Left ventricle myocardium superior (tissue), 1 donor: ENCODE measurements at places on chromosomes 3 and 15.

GRCh38 chr3:160210341-160210740, 14.9 kb upstream of the C3orf80 start:
- DNase-seq, result no peak

DNA sequence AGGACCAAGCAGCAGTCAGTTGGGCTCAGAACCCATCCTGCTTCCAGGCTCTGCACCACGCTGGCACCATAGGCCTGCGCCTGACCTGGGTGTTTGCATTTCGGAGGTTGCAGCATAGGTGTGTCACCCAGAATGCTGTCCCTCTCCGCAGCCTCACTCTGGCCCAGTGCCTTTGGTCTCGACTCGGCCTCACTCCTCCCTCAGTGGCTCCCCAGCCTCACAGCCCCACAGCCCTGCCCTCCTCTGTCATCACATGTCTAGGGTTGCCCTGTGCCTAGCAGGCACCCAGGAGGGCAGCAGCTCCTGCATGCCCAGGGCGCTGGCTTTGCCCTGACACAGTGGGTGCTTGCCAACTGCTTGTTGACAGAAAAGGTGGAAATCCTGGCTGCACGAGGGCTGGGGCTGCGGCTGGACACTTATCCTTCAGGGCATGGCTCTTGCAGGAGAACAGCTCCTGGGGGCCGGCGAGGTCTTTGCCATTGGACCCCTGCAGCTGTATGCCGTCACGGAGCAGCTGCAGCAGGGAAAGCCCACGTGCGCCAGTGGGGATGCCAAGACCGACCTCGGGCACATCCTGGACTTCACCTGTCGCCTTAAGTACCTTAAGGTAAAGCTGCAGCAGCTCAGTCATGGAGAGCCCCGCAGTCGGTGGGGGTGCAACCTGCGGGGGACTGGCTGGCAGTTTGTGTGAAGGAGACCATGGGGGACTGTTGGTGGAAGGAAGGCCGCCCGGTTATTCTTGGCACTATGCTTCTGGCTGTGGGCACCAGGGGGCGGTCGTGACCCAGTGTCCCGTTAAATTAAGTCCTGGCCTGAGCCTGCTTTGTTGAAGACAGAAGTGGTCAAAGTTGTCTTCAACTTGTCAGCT, 16.2 kb downstream of the NISCH start:
- DNase-seq, result peak; percentile 89

GRCh38 chr3:177713928-177714900, 516.9 kb upstream of the TBL1XR1 start:
- DNase-seq, result no peak

GRCh38 chr3:38524141-38524739, 28.1 kb downstream of the EXOG start:
- DNase-seq, result no peak

GRCh38 chr15:91908391-91908790, 54.9 kb downstream of the SLCO3A1 start:
- DNase-seq, result no peak

GRCh38 chr15:28103831-28104230, 4.7 kb upstream of the OCA2 start:
- no peak for DNase-seq

- no peak for DNase-seq
Observed at GRCh38 chr15:65033659-65034269, 4.3 kb upstream of the MTFMT start.

- DNase-seq, result no peak
Observed at GRCh38 chr15:25894371-25894902, 31.3 kb upstream of the ATP10A start.

DNA sequence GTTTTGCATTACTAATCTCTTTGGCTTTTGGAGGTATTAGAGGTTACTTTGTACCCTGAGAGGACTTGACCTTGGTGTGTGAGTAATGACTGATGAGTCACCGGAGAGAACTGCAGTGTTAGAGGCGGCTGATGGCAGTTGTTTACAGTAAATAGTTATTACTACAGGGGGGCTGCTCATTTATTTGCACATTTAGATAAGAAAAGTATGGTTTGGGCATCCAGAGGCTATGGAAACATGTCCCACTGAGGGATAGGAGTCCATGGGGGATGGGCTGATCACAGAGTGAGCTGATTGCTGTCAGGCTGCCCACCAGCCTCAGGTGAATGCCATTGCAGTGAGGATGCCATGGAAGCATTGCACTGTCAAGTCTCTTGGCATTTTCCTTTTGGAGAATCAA, 17.3 kb upstream of the STAC start:
- no peak for DNase-seq
